Caudate nucleus (tissue), 63 donors: ENCODE measurements at places on chromosomes 11 and 22.

DNA sequence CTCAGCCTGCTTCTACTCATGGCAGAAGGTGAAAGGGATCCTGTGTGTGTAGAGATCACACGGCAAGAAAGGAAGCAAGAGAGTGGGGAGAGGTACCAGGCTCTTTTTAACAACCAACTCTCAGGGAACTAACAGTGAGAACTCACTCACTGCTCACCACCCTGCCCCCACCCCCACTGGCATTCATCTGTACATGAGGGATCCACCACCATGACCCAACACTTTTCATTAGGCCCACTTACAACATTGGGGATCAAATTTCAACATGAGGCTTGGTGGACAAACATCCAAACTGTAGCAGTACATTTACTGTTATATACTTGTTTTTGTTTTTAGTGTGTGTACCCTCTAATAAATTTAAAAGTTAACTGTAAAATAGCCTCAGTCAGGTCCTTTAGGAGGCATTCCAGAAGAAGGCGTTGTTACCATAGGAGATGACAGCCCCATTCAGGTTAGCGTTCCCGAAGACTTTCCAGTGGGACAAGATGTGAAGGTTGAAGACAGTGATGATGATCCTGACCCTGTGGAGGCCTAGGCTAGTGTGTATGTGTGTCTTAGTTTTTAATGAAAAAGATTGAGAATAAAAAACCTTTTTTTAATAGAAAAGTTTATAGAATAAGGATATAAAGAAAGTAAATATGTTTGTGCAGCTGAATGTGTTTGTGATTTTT lies 11.3 kb downstream of the CUL5 start:
- no peak for DNase-seq

DNA sequence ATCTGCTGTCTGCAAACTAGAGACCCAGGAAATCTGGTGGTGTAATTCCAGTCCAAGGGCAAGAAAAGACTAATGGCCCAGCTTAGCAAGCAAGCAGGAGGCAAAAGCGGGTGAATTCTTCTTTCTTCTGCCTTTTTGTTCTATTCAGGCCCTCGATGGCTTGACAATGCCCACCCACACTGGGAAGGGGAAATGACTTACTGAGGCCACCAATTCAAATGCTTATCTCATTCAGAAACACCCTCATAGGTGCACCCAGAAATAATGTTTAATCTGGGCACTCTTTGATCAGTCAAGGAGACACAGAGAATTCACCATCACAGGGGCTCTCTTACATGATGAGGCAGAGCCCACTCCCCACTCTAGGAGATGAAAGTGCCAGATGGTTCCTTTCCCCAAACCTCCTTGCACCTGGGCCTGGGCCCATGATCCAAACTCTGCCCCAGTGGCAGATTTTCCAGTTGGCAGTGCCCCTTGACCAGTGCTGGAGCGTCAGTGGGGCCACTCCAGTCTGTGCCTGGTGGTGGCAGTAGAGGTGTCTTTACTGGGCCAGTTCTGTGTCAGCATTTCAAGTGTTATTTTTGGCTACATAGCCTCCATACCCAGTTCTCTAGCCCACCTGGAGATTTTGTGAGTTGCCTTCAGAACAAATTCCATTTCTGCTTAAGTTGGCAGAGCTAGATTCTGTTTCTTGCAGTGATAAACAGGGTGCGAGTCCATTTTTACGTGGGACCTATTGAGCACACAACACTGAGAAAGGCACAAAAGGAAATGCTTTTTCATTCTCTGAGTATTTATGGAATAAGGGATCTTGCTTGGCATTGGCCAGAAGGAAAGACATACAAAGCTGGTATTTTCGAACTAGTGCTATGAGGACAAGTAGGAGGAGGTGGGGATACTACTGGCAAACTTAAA lies 7.5 kb downstream of the ELMOD1 start:
- DNase-seq, result no peak

DNA sequence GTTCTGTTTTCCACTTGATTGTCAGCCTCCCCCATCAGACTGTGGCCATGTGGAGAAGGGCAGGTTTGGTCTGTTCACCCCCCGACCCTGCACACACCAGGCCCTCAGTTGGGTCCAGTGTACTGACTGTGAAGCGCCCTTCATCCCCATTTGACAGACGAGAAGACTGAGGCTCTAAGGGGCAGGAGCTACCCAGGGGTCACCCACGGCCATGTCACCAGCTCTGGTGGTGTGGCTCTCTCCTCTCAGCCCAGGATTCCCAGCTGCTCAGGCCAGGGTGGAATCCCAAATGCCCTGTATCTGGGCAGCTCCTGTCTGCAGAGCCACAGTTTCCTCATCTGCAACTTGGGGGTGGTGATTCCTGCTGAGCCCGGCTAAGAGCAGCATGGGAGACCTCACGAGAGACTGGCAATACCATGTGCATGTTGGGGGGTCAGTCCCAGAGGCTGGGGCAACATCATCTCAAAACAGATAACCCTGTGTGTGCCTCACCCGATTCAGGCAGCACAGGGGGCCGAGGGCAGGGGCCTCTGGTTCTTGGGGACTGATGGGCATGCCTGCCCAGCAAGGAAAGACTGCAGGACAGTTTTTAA lies 46.6 kb downstream of the MN1 start:
- no peak for DNase-seq

DNA sequence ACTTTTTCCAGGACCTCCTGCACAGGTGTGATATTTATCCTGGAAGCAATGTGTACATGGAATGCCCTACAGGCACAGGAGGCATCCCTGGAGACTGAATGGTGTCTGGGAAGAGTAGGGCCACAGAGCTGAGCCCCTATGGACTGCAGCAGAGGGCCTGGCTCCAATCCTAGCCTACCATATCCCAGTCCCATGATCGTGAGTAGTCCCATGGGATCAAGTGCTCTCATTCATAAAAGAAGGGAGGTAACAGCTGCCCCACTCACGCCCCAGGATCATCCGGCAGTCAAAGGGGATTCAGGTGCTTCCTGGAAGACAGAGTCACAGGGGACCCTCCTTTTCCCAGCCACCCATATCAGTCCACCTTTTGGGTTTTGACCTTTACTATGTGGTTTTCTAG lies 24.0 kb downstream of the ANKK1 start:
- DNase-seq, result no peak

- no peak for DNase-seq
Observed at GRCh38 chr11:58573451-58574104, 2.1 kb downstream of the LPXN start.

GRCh38 chr11:27213232-27213660 lies 149.8 kb downstream of the CCDC34 start:
- no peak for DNase-seq

- no peak for DNase-seq
Observed at GRCh38 chr11:34262531-34263081, 95.2 kb downstream of the ABTB2 start.

- no peak for DNase-seq
Observed at GRCh38 chr11:68501813-68502212, 41.3 kb downstream of the PPP6R3 start.

- DNase-seq, result no peak
Observed at GRCh38 chr11:1934335-1935155, 12.6 kb upstream of the MRPL23 start.

GRCh38 chr11:33383075-33383919 lies 126.1 kb downstream of the HIPK3 start:
- DNase-seq, result no peak

DNA sequence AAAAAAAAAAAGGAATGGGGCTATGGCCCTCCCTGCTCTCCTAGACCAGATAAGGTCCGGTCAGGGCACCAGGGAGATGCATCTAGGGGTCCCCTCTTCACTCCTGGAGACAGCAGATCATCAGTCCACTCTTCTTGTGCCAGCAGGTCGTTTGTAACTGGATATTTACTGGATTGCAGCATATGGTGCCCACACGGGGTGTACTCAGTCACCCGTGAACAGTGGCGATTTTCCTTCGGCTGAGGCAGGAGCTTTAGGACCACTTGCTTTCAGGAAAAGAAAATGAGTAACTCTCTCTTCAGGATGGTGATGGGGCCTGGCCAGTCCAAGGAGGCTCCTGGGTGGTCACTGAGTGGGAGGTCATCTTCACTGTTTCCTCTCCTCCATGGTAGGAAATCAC lies 38.3 kb upstream of the RAB1B start:
- no peak for DNase-seq

DNA sequence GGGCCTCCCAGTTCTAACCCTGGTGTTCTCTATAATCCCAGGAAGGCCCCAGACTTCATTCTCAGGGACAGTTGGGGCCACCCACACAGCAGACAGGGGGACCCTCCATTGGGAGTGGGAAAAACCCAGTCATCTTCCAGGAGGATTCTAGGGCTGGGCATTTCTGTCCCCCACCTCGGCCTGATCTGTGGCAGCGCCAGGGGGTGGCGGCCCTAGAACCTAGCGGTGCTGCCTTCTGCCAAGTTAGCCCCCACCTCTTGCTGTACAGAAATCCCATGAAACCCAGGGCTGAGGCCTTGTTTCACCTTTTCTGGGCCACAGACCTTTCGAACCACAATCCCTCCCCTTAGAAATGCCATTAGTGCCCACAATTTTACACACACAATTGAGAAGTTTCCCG lies 9.6 kb downstream of the CHST1 start:
- DNase-seq, result no peak

- no peak for DNase-seq
Observed at GRCh38 chr22:24822471-24822870, 16.5 kb downstream of the SGSM1 start.

DNA sequence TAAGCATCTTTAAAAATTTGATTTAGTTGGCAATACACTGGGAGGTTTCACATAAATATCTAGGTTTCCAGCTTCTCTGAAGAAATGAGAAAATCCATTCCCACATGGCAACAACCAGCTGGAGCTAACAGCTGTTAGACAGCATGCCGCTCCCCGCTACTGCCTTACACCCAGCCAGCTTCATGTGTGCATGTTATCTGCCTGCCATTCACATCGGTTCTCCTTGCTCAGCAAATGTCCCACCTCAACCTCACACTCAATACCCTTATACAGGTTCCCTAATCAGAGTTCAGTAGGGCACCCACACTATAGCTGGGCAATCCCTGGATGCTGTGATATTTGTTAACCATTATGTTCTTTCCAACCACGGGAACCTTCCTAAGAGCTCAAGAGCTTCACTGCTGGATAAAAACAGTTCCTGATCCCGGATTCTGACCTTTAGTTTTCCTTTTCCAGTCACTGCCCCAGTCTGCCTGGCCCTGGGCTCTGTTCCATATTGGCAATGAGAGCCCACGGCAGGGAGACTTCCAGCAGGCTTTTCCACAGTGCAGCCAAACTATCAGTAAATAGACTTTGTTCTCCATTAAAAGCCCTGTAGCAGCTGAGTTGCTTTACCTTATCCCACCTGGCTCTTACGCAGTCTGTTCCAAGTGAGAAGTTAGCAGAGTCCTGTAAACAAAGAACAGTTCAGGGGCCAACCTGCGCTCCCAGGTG lies 8.6 kb downstream of the RPUSD4 start:
- no peak for DNase-seq

- no peak for DNase-seq
Observed at GRCh38 chr22:46969961-46970360, 207.5 kb downstream of the TBC1D22A start.

GRCh38 chr11:133906241-133906640 lies 50.5 kb downstream of the IGSF9B start:
- DNase-seq, result no peak

- no peak for DNase-seq
Observed at GRCh38 chr11:66268952-66269905, 790 bp downstream of the RAB1B start.

DNA sequence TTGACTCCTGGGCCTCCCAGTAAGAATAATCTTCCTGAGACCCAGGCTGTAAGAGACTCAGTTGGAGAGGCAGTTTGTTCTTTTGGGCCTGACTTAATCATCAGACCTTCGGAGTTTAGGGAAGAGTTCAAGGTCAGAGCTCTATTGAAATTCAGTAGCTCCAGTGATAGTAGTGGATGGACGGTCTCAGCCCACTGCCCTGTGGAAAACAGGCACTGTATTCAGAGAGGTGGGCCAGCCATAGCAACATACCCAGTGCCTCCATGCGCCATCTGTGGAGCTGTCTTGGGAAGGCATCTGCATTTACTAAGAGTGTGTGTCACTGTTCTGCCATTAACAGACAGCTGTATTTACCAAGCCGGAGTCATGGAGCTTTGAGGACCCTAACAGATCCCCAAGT lies 2.9 kb downstream of the SMARCB1 start:
- no peak for DNase-seq

DNA sequence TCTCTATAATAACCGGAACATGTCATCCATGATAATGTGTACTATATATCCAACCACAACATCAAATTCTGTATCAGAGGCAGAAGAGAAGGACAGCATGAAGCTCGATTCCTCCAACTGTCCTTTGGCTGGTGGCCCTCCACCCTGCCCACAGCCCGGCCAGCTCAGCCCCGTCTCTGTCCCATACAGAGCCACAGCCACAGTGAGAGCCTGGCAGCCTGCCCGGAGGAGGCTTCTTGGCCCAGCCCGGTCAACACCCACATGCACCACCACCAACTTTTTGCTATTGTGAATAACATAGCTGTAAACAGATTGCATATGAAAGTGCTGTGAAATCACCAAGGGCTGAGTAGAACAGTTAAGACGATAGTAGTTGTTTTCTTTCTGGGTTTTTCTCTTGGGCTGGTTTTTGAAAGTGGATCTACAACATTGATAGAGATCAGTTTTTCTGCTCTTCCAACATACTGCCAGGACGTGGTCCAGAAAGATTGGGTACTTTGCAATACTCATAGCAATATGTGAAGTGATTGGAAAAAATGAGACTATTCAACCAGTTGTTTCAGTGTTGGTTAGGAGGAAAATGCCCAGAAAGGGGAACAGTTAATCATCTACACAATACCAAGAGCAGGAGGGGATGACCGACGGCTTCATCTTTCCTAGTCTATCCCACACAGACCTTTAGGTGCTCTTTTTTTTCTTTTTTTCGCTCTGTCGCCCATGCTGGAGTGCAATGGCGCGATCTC lies 6.9 kb upstream of the TUBA8 start:
- DNase-seq, result no peak

DNA sequence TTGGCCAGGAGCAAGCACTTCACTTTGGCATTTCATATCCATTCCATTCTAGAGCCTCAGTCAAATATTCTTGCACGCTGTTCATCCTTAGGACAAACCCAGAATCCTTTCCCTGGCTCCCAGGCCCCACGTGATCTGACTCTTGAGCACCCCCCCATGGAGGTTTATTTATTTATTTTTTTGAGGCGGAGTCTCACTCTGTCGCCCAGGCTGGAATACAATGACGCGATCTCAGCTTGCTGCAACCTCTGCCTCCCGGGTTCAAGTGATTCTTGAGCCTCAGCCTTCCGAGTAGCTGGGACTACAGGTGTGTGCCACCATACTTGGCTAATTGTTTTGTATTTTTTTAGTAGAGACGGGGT lies 12.7 kb upstream of the TSGA10IP start:
- DNase-seq, result no peak

GRCh38 chr22:22184277-22184807 lies 60.2 kb upstream of the VPREB1 start:
- DNase-seq, result no peak
